ELR (cell line): ENCODE measurements at places on chromosomes 7 and 10.

GRCh38 chr10:52250510-52250909 lies 63.6 kb upstream of the DKK1 start:
- DNase-seq: no peak

GRCh38 chr7:129950191-129950932 lies 2.4 kb downstream of the UBE2H start:
- DNase-seq: no peak

GRCh38 chr10:86688398-86688921 lies 20.1 kb downstream of the LDB3 start:
- DNase-seq: peak; percentile 69

GRCh38 chr7:1087465-1087814 lies 473 bp upstream of the GPER1 start:
- DNase-seq: peak; percentile 46

DNA sequence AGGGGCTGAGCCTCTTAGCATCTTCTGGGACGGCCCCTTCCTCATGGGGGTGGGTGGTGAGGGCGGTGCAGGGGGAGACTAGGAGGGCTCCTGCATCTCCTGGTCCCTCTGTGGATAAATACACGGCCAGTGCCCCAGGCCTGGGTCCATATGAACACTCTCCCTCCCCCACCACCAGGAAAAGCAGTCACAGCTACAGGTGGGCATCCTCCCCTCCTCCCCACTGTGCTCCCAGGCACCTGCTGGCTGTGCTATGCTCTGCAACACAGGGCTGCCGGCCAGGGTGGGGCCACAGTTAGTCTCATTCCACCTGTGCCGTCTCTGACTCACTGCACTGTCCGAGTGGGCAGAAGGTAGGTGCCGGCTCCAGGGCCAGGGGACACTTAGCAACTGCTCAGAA lies 87.3 kb upstream of the INSIG1 start:
- no peak for DNase-seq

- DNase-seq: peak; percentile 74
Measured at GRCh38 chr7:114944745-114945625, 23.1 kb downstream of the MDFIC start.

DNA sequence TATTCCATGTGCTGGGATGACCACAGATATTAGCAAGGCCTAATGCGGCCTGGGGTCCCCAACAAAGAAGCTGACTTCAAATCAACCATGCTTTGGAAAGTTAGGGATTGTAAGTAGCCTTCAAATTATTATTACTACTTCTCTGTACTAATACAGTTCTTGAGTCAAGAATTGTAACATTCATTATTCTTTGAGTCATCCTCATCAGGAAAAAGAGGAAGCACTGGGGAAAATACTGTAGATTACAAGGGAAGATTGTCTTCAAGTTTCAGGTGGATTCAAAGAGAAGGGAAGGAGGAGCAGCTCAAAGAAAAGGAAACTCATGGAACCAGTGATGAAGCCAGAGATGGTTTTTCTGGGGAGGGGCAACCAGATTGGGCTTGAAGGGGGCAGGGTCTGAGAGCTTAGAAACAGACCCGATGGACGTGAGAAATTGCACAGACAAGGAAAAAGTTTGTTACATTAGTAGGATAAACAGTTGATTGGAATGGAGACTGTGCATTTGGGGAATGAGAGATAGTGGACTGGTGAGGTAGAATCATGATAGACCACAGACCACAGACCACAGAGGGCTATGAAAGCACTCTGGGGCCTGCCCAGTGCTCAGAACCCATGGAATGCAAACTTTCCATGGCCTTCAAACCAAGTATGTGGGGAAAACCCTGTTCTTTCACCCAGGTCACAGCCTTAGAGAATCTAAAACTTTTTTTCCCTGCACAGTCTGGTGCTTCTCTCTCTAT lies 209.9 kb downstream of the ZNF365 start:
- peak; percentile 81 for DNase-seq

DNA sequence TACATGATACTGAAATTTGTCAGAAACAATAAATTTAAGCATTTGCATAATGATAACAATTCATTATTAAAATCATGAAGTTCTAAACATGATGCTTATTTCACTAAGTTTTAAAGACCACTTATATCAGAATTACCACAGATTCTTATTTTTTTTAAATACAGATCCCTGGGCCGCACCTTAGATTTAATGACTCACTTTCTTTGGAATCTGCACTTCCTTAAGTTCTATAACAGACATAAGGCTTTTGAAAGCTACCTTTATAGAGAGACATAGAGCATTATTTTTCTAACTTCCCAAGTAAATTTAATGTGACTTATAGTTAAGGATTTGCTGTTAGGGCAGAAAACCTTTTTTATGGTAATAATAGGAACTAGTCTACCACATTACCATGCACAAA lies 214.9 kb downstream of the IPMK start:
- DNase-seq: peak; percentile 43

DNA sequence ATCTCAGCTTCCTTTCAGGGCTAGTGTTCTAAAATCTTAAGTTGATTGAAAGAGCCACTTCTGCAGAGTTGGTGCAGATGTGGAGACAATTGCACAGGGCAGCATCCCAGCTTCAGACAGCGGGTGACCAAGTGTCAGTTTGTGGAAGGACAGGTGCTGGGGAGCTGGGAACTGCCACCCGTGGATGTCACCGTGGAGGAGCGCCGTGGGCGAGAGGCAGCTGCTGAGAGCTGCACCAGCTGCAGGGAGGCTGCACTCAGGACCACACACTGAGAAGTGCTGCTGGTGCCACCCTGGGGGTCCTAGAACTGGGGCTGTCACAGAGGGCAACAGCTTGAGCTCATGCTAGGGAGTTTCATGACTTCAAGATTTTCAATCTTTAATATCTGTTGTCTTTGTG lies 543.0 kb upstream of the FZD8 start:
- no peak for DNase-seq

DNA sequence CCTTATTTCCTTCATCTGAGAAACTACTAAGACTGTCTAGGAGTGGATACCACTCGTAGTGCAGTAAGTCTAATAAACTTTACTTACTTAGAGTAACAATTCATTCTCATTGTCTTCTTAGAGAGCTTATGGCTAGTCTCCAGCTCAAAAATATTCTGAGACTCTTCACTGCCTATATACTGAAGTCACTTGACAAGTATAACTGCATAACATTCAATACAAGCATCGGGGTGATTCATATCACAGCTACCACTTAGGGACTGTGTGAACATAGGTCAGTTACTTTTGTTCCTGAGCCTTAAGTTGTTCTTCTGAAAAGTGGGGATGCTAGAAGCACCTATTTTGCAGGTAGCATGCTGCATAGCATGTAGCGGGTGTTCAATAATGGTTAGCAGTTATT lies 111.0 kb downstream of the HTR7 start:
- DNase-seq: no peak

GRCh38 chr10:84696610-84697009 lies 368.2 kb downstream of the CCSER2 start:
- no peak for DNase-seq

DNA sequence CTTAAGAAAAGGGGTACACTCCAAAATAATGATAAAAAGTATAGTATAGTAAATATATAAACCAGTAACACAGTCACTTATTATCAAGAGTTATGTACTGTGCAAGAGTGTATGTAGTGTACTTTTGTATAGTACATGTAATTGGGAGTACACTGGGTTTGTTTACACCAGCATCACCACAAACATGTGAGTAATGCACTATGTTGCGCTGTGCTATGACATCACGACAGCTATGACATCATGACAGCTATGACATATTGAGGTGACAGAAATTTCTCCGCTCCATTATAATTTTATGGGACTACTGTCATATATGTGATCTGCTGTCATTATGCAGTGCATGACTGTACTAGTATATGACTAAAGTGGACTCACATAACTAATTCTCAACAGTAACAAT lies 84.6 kb downstream of the KMT2C start:
- peak; percentile 28 for DNase-seq

DNA sequence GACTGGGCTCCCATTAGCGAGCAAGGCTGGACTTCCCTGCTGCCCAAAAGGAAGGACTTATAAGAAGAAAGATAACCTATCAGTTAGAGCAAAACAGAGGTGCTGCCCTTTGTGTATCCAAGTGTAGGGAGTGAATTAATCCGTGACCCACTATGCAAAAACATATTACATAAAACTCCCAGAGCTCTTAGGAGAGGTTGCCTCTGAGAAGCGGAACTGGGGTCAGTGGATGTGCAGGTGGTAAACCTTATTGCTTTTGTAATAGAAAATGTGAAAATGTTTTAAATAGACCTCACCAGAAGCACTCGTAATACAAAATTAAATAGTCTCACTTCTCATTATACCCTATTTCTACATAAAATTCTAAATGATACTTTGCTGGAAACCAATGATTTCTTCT lies 17.1 kb upstream of the IL6 start:
- DNase-seq: no peak

GRCh38 chr10:122349758-122350369 lies 24.6 kb upstream of the PLEKHA1 start:
- no peak for DNase-seq

DNA sequence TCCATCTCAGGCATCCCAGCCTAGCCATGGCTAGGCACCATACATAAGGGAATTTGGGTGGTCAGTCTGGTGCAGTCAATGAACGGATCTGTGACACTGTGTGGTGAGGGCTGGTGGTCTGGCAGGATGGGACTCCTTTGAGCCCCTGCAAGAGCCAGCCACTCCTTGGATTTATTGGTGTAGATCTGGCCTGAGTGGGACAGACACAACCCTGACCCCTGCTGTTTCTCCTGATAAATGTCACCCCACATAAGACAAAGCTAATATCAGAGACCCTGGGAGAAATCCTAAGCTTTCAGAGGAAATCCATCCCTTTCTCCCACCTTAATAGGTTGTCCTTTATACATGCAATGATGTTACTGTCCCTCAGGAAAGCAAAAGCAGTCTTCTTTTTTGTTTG lies 2.3 kb downstream of the FBXO24 start:
- peak; percentile 59 for DNase-seq

GRCh38 chr7:8931906-8932646 lies 498.7 kb downstream of the NXPH1 start:
- DNase-seq: no peak

DNA sequence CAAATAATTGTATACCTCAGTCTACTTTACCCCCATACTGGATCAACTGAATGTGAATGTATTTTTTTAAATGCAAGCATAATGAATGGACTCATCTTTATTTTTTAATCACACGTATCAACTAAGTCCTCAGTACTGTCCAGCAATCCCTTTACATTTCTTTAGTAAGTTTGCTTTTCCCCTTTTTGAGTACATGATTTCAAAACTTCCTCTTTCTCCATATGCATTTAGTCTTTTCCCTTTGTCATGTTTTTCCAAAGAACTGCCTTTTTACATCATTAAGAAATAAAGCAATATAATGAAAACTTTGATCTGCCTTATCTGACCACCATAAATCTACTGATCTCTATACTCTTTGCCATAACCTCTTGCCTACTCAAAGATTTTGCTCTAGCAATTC lies 182.5 kb upstream of the AKR1E2 start:
- DNase-seq: no peak

DNA sequence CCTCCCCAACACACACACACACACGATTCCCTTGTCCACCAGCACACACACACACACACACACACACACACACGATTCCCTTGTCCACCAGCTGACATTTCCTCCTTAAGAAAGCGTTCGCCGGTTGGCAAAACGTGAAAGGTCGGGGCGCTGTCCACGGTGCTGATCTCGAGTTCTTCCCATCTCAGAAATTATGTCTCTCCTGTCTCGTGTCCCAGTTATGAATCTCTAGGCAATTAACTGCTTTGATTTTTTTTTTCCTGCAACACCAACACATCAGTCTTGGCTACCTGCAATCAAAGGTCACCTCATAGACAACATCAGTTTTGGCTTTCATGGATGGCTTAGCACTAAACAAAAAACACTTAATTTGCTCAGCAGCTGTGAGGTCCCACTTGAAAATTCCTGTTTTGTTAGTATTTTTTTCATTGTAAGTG lies 1.9 kb downstream of the INA start:
- DNase-seq: peak; percentile 53

DNA sequence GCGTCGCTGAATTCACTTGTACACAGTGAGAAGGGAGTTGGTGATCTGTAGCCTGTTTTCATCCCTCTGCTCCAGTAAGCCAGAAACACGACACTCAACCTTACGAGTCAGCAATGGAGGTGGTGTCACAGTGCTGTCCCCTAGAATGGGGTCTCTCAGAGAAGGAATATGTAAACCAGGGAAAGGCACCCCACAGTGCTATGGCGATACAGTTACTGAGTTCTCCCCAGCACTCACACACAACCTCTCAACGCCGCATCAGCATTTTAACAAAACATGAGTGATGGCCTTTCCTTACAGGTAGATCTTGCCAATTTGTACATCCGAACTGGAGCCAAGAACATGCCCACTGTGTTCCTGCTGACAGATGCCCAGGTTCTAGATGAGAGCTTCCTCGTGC lies 196.3 kb downstream of the CDCA7L start:
- no peak for DNase-seq

- DNase-seq: no peak
Measured at GRCh38 chr10:8060010-8060703, 5.7 kb downstream of the GATA3 start.

GRCh38 chr7:116395141-116395791 lies 104.3 kb upstream of the CAV2 start:
- DNase-seq: peak; percentile 92

DNA sequence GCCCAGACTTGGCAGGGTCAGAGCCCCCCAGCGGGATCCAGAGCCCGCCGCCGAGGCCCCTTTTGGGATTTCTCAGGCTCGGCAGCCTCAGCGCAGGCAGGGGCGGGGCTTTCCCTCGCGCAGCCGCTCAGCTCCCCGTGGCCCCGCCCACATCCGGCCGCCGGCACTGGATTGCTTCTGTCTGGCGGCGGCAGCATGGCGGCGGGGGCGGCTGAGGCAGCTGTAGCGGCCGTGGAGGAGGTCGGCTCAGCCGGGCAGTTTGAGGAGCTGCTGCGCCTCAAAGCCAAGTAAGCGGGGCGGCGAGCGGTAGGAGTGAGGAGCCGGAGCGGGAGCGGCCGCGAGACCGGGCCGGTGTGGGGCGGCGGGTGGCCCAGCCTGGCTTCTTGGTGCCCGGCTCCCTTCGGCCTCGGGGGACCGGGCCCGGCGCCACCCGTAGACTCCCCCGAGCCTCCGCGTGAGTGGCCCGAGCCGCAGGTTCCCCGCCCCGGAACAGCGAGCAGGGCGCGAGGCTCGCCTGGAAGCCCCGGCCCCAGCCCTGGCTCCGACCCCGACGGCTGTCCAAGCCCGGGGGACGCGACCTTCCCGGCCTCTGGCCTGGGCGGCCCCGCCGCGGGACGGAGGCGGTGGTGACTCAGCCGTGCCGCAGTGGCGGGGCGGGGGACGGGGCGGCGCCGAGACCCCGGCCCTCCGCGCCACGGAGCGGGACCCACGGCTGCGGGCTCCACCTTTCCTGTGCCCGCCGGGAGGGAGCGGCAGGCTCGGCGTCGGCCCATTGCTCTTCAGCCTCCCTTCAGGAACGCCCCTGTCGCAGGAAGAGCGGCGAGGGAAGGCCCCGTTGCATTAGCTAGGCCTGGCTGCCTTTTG lies at the start of gene GLRX3:
Gene GLRX3 (plus strand): TSS at position 166 of the 864 bp plus-strand sequence. CDS start 30 bp downstream, at position 196.
- peak; percentile 87 for DNase-seq

- DNase-seq: no peak
Measured at GRCh38 chr7:45606050-45606449, 31.9 kb downstream of the ADCY1 start.

DNA sequence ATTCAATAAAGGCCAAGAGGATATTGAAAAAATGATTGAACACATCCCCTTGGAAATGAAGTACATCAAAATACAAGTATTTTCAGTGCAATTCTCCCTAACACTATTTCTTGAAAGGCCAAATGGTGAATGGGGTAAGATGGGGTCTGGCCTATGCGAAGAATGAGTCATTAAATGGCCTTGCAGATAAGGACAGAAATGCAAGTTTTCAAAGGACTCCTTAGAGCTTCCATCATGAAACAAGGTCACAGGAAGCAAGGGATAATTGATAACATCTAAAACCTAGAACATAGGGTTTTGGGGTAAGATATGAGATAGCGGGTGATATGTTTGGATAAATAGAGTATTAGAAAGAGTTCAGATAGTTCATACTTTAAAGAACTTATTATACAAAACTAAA lies 109.3 kb upstream of the ABCB5 start:
- no peak for DNase-seq
